Heart left ventricle (tissue), 16 donors: ENCODE measurements at places on chromosomes 5 and 9. TPM values are rescaled to one million over a fixed set of nuclear protein-coding genes. Genes with fewer than 3 reads are reported as not detected.

The NR5A1 gene
- not detected for total RNA-seq

- DNase-seq = no peak
Measured at GRCh38 chr9:130888146-130888885, 8.3 kb downstream of the QRFP start.

The FOXI1 gene
- total RNA-seq = not detected

DNA sequence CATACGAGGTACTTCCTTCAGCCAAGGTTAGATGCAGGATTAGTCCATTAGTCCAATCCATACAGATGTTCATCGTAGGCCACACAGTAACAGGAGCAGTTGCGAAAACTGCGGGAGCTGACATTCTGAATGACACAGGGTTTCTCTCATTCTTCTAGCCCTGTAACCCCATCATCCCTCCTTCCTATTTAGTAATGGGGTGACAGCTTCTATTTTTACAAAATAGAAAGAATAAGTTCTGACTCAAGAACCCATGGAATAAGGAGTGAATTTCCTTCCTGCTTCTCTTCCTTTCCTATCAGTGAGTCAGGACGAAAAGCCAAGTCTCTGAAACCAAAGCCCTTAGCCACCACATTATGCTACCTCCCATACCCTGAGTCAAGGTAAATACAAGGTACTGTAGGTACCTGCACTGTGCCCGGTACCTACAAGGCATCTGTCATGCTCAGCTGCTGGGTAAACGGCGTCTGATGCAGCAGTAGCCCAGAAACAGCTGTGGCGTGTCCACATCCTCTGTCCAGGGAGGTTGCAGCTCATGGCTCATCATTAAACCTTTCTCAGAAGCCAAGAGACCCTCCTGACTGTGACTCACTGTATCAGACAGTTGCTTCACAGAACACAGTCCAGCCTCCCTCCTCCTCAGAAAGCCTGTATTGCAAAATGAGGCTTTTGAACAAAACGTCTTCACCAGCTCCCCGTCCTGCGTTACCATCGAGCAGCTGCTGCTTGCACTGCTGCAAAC lies 84.2 kb downstream of the ESM1 start:
- no peak for DNase-seq

- no peak for DNase-seq
Measured at GRCh38 chr5:78574131-78574673, 74.4 kb downstream of the LHFPL2 start.

The TMOD1 gene
- total RNA-seq = 141 TPM

The GPX3 gene
- 738 TPM for total RNA-seq

GRCh38 chr5:36214436-36214835 lies 27.3 kb downstream of the NADK2 start:
- DNase-seq = no peak

The TSSK1B gene
- total RNA-seq = not detected

The TLX3 gene
- 0.15 TPM for total RNA-seq

The JAKMIP2 gene
- 0.07 TPM for total RNA-seq

DNA sequence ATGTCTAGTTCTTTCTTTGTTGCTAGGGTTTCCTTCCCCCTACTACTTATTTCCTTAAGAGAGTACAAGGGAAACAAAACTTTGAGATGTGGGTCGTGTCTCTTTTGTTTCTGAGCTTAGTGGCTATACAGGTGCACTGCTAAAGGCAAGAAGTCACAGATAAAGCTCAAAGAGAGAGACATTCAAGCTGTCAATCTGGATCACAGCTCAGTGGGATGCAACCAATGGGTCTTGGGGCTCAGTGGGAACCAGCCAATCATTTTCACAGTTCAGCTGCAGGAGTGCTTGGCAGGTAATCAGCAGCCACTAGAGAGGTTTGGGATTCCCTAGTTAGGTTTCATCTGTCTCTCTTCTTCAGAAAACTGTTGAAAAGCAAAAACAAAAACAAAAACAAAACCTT lies 135.4 kb upstream of the SGCD start:
- no peak for DNase-seq

DNA sequence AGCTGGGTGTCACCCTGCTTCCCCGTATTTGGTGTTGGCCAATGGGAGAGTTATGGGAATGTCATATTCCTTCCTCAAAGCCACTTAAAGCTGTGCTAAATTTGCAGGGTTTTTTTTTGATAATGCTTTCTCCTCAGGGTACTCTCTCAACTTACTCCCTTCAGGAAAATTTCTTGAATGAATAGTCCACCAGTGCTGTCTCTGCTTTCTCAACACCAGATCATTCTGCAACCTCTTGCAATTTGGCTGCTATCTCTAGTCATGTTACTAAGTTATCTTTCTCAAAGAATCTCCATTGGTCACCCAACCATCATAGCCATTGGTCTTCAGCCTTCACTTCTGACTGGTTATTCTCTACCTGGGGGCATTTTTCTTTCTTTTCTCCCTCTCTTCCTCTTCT lies 13.4 kb upstream of the TNFAIP8 start:
- no peak for DNase-seq

DNA sequence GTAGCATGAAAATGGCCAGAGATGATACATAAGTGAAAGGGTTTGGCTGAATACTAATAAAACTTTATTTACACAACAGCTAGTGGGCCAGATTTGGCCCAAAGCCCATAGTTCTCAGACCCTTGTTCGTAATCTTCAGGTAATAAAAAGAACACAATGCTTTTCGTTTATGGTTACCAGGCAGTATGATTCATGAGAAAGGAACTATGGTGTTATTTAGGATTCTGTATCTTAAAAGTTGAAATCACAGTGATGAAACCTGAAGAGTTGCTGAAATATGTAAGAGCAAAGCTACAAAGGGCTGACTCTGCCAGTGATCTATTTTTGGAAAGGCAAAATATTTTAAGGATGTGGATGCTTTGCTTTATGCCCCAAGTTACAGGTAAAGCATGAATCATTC lies 192.7 kb downstream of the SMC2 start:
- no peak for DNase-seq

The PTCD2 gene
- total RNA-seq = 7.3 TPM

The ECM2 gene
- 10.1 TPM for total RNA-seq
